ENCODE measurements at places on chromosomes 1 and 21.
A peak's percentile ranks its signal among the peaks of the same experiment; 100 is the strongest.

- no peak for DNase-seq
Observed at GRCh38 chr1:203873094-203873493, 11.7 kb downstream of the SNRPE start.

DNA sequence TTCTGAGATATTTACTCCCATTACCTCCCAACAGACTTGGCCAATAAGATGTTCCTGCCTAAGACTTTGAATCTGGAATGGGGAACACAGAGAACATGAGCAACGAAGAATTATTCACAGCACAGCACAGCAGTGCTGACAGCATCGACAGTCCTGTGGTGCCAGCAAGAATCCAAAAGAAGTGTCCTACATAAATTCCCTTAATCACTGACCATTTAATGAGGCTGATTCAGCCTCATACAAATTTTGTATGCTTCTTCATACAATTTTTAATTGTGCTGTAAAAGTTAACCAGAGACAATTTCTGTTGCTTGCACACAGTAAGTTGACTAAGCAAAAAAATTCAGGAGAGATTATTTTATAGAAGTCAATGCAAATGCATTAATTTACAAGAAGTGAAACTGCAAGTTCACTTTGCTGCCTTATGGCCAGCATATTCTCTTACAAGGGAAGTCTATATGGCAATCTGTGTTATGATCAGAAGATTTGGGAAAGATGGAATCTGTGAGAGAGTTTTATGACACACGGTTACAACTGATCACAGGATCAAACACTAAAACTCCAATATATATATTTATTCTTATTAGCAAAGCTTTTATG lies 855.9 kb downstream of the LTN1 start:
- no peak for DNase-seq

DNA sequence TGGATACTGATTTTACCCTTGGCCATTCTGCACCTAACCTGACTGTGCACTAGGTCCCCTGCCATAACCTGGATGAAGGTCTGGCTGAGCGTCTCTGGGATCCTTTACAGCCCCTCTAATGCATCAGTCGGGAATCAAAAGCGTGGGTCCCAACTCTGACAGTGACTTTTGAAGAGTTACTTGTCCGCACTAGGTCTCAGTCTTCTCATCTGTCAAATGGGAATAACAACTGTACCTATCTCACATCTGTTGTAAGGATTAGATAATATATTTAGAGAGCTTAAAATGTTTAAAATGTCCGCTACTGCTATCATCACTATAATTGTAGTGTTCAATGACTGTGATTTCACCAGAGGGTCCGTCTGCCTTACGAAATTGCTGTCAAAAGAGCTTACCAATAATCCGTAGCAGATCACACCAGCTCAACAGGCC lies 746 bp downstream of the TADA1 start:
- no peak for DNase-seq

GRCh38 chr21:45423201-45423955 lies 18.4 kb downstream of the COL18A1 start:
- no peak for DNase-seq

DNA sequence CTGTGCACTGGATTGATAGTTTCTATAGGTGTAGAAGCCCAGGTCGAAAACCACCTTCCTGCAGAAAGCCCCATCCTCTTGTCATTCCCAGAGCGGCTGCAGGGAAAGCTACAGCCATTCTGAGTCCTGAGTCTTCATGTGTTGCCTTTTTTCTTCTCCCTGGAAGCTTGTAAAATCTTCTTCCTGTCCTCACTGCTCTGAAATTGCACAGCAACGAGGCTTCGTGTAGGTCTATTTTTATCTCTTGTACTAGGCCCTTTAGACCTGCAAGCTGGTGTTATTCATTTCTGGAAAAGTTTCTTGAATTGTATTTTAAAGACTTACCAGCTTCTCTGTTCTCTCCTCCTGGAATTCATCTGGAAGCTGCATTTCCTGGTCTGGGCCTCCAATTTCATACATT lies 44.2 kb upstream of the ETS2 start:
- DNase-seq = no peak

DNA sequence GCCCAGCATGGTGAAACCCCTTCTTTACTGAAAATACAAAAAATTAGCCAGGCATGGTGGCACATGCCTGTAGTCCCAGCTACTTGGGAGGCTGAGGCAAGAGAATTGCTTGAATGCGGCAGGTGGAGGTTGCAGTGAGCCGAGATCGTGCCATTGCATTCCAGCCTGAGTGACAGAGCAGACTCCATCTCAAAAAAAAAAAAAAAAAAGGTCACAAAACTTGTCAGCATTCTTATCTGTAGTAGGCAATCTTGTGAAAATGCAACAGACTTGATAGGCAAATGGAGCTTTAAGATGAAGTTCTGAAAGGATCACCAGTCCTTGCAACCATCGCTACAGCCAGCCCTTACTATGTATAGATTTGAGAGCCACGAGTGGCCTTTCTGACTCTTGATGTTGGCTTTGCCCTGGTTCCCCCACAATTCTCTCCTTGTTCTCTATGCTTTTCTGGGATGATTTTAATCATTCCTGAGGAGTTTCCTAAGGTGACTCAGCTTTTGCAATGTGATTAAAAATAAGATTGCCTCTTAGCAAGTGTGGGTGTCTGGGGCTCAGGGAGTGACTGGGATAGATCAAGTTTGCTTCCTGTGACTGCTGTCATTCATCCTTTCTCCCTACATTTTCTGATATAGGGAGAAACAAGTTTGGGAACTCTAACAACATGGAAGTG lies 7.1 kb upstream of the MAP1LC3C start:
- DNase-seq = peak; percentile 30
